ENCODE measurements at places on chromosomes 16 and 17.
A peak's percentile ranks its signal among the peaks of the same experiment; 100 is the strongest.

- peak; percentile 87 for DNase-seq
Measured at GRCh38 chr16:3023669-3024478, at the start of the genes HCFC1R1 and THOC6. TSS of gene HCFC1R1 (minus strand) at chr16:3023942. CDS start at chr16:3023941, 1 bp downstream. TSS of gene THOC6 (plus strand) at chr16:3024035. CDS start at chr16:3024327, 292 bp downstream.

DNA sequence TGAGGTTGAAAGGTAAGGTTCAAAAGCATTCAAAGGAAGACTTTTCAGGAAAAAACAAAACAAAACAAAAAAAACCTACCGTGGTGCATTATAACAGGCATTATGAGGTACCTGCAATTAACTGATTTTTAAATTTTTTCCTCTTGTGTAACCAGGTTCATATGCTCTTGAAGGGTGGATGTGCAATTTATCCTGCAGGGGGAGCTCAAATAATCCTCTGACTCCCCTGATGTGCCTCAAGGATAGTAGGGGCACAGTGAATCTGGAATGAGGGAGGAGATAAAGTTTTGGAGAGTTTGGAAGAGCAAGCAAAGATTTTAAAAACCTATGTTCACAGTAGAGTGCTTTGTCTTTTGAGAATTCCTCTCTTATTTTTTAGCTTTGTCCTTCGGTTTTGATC, 1349.4 kb downstream of the CDH8 start:
- DNase-seq = no peak

- no peak for DNase-seq
Measured at GRCh38 chr16:6932871-6933385, 399.7 kb upstream of the RBFOX1 start.

- no peak for DNase-seq
Measured at GRCh38 chr16:66212428-66212827, 154.1 kb upstream of the CDH5 start.

DNA sequence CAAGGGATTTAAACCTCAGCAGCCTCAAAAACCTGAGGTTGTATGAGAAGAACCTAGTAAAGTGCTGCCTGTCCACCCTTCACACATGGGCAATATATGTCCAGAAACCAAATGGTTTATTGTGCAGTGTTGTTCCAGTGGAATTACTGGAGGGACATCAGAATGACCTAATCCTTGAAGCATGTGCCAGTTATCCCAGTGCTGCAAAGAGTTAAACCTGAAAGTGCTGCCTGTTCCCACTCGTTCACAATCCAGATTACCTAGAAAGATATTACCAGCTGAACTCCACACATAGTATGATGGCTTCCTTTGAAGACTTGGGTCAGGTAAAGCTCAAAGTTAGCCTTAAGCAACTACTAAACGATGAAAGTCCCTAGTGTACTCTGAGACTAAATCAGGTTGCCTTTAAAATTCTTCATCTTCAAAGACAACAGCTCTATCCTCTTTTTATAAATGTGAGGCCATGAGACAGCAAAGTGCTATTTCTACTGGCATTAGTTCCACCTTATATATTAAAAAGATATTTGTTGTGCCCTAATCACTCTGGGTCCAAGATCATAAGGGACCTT, 133.1 kb downstream of the SNX11 start:
- DNase-seq = peak; percentile 5

DNA sequence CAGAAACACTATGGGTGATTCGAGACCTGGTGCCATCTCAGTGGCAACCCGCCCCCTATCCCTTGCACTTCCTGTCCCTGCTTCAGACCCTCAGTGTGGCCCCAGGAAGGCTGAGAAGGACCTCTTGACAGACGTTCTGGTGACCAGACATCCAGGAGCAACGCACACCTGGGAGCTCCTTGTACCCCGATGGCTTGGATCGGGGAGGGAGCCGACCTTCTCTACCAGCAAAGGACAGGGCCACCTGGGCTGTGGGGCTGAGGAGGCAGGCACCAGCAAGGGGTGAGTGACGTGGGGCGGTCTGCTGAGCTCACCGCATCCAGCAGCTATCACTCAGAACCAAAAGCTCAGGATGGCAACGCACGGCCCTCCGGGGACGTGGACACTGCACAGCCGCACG, 27.2 kb downstream of the UNKL start:
- no peak for DNase-seq

DNA sequence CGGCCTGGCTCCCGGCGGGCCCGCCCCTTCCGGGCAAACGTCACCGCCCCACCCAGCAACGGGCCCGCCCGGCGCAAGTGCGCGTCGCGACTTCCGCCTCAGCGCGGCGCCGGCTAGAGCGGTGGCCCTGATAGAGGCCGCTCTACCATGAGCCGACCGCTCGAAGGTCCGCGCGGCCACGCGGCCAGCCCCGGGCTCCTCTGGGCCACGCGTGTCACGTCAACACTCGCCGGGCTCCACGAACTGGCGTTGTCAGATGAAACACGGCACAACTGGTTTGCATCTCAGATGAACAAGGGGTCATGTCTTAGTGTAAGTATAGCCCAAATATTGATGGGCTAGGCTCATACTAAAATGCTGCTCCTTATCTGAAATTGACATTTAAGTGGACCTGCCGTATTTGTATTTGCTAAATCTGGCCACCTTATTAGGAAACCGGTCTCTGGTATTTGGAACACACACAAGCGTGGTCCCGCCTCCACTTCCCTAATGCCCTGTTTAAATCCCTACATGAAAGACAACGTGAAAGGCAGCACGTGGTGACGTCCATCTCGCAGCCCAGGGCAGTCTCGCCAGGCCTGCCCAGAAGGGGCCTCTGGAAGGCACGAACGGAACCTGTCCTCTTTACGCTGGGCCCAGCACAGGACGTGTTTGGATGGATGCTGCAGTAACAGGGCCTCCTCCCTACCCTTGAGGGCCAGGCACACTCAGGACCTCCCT, at the start of gene ZNF598:
Gene ZNF598, minus strand, starts transcription at position 31 of the 720 bp plus-strand sequence.
- DNase-seq = peak; percentile 96

DNA sequence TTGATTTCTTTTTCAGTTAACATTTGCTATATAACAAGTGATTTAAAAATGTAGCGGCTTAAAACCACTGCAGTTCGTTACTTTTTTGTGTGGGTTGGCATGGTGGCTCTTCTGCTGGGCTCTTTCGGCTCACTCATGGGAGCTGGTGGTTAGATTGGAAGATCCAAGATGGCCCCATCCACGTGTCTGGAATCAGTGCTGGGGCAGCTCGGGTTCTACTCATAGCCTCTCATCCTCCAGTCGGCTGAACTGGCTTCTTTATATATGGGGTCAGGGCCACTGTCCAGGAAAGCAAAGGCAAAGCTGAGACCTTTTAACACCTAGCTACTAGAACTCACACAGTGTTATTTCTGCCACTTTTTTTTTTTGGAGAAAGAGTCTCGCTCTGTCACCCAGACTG, 73.8 kb downstream of the SNX29 start:
- no peak for DNase-seq

DNA sequence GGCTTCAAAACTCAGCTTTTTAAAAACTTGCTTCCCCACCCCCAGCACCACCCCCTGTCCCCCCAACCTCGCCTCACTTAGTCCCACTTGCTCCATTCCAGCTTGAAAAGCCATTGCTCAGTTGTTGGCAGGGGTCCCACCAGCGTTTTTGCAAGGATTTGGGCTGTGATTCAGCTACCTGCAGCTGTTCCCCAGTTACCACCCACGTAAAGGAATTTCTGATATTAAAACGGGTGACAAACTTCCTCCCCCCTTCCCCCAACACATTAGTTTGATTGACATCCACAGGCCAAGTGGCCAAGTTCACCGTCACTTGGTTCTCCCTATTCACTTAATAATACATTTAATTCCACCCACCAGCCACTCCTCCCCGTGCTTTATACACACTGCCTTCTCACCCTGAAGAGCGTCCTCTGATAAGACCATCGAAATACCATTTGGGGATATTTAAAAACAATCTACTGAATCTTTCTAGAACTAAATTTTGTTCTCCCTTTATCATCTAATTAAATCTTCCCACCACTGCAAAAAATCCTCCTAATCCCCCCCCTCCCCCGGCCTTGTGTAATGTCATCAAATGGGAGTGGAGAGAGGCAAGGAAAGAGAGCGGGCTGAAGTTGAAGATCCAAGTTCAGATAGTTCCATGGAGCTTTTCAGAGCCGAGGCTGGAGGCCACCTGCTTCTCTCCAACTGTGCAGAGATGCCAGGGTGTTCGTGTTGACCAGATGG, 55.1 kb downstream of the SOX9 start:
- DNase-seq = no peak

GRCh38 chr16:76654088-76654820, 377.1 kb downstream of the CNTNAP4 start:
- no peak for DNase-seq

DNA sequence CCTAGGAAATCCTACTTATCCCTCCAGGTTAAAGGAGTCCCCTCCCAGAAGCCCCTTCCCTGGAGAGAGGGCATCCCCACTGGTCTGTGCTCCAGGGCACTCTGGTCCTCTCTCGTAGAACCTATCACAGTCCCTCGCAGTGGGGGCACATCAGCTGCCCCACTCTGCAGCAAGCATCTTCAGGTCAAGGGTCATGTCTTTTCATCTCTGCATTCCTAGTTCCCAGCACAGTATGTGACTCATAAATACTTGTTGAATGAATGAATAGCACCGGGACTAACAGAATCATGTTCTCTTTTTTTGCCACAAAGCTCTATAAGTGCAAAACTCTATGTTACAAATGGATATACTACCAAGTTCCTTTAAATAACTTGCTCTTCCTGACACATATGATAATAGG, 36.0 kb downstream of the RNF157 start:
- peak; percentile 73 for DNase-seq

- no peak for DNase-seq
Measured at GRCh38 chr17:47618410-47618809, 31.3 kb upstream of the KPNB1 start.

DNA sequence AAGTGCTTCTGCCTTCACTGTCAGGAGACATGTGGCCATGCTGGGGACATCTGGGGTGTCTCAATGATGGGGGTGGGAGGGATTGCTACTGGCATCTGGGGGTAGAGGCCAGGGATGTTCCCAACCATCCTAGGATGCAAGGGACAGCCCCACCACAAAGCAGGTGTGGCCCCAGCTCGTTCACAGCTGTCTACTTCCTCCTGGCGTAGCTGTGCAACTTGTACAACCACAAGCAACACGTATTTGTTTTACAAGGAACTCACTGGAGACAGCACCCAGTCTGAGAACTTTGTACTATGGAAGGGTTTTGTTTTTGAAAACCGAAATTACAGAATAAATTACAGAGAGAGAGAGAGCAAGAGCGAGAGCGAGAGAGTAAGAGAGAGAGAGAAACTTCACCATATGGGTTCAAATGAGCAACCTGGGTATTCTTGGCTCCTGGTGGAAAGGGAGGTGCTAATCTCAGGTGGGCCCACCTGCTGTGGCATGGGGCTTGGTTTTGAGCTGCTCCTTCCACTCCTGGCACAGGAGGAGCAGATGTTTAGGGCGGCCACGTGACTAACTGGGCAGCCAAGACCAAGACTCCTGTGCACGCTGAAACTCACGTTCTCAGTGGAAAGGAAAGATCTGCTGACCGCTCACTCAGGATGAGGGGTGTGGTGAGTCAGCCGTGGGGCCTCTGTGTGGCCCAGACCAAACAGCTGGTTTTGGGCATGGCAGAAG, 17.5 kb upstream of the TNFRSF13B start:
- no peak for DNase-seq

- no peak for DNase-seq
Measured at GRCh38 chr17:60863892-60864707, 186.4 kb downstream of the BCAS3 start.
